Endothelial cell (in vitro differentiated cells): ENCODE measurements at places on chromosomes 16 and 17.

- DNase-seq = no peak
Measured at GRCh38 chr17:75338335-75338734, 49.1 kb upstream of the SLC25A19 start.

DNA sequence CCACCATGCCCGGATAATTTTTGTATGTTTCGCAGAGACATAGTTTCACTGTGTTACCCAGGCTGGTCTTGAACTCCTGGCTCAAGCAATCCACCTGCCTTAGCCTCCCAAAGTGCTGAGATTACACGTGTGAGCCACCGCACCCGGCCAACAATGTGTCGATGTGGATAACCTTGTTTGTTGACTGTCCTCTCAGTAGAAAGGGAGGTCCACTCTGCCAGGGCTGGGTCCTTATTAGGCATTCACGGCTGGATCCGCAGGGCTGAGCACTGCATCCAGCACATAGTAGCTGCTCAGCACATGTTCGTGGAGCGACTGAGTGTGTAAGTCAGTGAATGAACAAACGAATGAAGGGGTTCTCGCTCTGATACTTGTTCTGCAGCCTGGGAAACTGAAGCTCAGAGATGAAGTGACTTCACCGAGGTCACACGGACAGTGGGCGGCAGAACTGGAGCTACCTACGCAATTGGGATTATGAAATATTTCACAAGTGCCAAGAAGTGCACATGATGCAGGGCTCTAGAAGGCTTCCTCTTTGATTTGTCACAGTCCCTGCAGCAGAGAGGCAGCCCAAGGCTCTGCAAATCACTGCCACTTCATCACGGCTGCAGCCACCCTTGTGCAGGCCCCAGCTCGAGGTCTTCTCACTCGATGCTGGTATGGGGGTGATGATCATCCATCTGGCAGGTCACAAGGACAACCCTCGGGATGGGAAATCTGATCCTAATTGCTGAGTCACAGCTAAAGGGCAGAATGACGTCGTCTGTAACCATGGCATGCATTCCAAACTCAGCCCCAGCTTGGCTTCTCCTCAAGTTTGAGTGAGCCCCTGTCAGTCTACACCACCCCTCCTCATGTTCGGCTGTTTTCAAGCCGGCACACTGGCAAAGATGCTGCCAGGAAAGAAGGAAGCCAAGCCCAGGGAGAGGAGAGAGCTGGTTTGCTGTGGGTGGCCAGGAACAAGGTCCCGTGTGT is 28.0 kb upstream of the SNN start:
- no peak for DNase-seq

GRCh38 chr17:29061036-29061435 is 18.1 kb downstream of the PIPOX start:
- no peak for DNase-seq

GRCh38 chr17:49494986-49495841 is at the start of gene NGFR:
Gene NGFR, plus strand, starts transcription at chr17:49495293. Its CDS starts 125 bp downstream, at chr17:49495418.
- peak; percentile 14 for DNase-seq

DNA sequence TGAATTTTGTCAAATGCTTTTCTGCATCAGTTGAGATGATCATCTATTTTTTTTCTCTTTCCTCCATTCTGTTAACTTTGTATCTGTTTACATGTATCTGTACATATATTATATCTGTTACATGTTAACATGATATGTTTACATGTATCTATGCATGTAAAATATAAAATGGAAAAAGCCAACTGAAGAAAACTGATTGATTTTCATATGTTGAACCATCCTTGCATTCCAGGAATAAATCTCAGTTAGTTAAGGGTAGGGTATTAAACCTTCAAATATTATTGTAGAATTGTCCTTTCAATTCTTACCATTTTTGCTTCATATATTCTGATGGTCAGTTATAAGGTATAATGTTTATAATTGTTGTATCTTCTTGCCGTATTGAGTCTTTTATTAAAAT is 336.1 kb downstream of the ZFHX3 start:
- no peak for DNase-seq

GRCh38 chr17:49882434-49882833 is 34.6 kb upstream of the TAC4 start:
- DNase-seq = no peak

- DNase-seq = no peak
Measured at GRCh38 chr17:65898651-65899050, 293.3 kb downstream of the CEP112 start.

DNA sequence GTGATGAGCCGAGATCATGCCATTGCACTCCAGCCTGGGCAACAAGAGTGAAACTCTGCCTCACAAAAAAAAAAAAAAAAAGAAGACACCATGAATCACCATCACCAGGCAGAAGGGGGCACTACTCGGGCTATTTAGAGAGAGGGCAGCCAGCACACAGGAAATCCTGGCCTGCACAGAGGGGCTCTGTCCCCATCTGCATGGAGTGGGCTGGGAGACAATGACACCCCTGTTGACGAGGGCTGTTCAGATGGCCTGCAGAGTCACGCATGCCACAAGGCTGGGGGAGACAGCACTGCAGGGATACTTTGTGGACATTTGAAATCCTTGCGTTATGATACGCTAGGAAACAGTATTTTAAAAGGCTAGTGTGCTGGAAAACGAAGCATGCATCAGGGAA is 48.3 kb downstream of the CUEDC1 start:
- no peak for DNase-seq
